ENCODE measurements at places on chromosomes 3 and 15.

DNA sequence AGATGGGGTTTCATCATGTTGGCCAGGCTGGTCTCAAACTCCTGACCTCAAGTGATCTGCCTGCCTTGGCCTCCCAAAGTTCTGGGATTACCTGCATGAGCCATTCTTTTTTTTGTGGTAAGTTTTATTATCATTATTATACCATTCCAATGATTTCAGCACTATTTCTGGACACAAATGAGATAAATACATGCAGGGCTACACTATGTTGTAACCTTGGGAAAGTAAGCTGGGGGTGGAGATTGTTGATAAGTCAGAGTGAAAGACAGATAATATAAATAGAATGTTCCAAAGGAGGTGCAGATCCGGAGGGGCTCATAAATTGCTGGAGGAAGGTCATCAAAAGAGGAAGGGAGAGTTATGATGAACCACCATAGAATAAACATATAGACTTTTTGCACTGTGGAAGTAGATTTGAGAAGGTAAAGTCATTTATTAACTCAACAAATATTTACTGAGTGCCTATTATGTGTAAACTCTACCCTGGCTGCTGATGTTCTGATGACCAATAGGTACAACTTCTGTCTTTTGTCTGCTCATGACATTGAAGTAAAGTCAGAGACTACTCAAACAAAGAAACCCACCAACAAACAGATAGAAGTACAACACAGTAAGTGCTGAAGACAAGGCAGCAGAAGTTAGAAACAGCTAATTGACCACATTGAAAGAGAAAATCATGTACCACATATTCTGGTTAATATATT, 478.9 kb upstream of the GOLIM4 start:
- DNase-seq = no peak

DNA sequence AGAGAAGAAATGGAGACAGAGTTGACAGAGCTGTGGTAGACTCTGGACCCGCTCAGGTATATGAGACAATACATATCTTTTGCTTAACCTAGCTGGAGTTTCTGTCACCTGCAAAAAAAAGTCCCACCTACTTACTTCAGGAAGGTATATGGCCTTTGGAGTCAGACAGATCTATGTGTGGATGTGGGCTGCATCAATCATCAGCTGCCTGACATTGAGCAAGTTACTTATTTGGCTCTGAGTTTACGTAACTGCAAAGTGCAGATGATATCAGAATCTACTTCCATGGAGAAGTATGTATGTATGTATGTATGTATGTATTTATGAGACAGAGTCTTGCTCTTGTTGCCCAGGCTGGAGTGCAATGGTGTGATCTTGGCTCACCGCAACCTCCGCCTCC, 124.3 kb downstream of the MYLK start:
- DNase-seq = no peak

DNA sequence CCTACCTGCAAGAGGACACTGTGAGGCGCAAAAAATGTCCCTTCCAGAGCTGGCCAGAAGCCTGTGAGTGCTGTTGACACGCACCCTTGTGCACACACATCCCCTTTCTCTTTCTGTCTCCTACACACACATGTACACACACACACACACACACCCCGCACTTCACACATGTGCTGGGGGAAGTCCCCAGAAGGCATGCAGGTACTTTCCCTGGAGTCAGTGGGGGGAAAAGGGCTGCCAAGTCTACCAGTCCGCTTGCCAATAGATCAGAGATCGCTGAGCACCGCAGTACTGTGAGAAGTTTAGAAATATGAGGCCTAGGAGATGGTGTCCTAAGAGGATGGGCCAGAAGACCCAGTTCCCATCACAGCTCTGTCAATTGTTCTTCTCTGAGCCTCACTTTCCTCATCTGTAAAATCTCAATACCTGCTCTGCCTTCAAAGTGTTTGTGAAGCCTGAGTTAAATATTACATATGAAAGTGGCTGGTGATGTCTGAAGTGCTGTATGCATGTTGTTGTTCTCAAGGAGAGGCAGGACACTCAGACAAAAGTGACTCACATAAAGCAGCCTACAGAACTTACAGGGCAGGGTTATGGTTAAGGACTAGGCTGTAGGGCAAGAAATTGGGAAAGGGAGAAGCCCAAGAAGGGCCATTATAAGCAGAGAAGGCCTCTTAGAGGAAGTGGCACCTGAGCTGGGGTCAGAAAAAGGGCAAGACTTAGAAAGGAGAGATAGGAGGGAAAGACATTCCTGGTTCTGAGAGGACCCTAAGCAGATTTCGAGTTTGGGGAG, 6.8 kb downstream of the IL17RE start:
- DNase-seq = no peak

- no peak for DNase-seq
These were observed 95.0 kb downstream of the VGLL4 start for GRCh38 chr3:11548721-11549131.

- DNase-seq = no peak
These were observed 92.1 kb downstream of the HHLA2 start for GRCh38 chr3:108388136-108389132.

GRCh38 chr3:5151586-5151985, 29.5 kb downstream of the ARL8B start:
- DNase-seq = no peak

DNA sequence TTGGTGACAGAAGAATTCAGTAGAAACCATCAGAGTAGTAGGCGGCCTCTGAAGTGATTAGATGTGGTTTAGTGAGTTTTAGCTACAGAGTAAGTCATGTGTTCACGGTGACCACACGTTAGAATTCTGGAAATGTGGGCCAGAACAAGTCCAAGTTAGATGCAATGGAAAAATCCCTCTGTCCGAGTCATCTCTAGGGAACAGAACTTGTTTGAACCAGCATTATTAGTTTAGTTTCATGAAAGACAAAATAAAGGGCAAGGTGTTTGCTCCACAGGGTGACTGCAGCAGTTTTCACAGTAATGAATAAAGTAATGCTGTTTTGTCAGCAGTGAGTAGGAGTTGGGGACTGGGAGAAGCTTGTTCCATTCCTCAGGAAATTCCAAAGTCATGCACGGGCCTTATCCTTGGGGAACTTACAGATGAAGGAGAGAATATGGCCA, 100.2 kb downstream of the CGNL1 start:
- DNase-seq = no peak

GRCh38 chr3:13166243-13167063, 93.2 kb upstream of the IQSEC1 start:
- no peak for DNase-seq

DNA sequence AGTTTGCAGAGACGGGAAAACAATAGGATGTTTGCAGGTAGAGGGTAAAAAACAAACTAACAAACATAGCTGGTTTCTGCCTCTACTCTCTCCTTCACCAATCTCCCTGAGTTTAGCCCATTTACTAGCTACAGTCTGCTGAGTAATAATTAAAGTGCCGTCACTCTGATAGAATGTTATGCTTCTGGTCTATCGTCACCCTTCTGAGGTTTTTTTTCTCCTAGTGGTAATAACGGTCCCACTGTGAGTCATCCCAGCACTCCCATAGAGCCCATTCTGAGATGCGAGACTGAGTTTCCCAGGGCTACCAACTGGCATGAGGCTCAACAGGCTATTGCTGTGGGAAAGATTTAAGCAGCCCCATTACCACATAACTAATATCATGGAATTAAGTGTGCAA, 56.4 kb downstream of the PLAAT1 start:
- no peak for DNase-seq

DNA sequence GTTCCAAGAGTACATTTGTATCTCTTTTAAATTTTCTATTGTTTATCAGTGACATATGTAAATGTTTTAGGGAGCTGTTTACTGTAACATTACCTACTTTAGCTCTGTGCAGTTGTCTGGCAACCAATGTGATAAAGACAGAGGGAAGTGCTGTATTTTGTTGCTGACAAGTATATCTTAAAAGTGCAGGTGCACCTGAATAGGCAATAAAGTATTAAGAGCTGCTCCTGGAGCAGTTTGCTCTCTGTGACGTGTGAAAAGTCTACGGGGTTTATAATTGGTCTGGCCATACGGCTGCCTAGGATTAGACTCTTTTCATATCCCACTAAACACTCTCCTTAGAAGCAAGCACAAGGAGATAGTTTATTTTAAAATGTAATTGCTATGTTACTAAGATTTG, 178.3 kb downstream of the IGF1R start:
- no peak for DNase-seq

DNA sequence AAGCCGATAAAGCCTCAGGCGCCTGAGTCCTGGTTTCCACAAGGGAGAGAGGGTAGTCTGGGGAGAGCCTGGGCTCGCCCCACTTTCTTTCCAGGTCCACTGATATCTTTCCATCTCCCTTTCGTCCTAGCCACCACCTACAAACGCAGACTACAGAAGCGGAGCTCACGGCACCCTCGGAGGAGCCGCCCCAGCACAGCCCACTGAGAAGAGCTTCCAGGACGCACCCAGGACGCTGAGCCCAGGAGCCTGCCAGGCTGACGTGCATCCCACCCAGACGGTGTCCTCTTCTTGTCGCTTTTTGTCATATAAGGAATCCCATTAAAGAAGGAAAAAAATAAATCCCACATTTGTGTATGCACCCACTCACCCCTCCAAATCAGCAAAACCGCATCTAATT, 21.1 kb downstream of the HAPLN3 start:
- no peak for DNase-seq
